Nephron progenitor cell (in vitro differentiated cells): ENCODE measurements at places on chromosomes 1 and 21.

DNA sequence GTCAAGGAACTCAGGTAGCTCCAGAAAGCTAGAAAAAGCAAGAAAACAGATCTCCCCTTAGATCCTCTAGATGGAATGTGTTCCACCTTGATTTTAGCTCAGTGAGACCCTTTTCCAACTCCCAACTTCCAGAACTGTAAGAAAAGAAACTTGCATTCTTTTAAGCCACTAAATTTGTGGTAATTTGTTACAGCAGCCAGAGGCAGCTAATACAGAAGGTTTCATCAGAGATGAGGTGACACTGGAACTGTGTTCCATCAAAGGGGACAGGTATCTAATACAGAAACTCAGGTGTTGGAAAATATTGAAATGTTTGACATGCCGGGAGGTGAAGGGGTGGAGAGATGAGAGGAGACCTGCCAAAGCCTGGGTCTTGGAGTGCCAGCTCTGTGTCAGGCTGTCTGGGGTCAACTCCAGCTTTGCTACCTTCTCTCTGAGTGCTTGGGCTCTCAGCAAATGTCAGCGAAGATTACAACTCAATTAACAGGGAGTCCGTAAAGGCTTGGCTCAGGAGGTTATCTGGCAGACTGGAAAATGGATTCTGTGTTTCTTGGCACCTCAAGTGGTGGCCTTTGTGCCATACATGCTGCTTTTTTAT, 71.3 kb downstream of the PLPP3 start:
- DNase-seq = no peak

DNA sequence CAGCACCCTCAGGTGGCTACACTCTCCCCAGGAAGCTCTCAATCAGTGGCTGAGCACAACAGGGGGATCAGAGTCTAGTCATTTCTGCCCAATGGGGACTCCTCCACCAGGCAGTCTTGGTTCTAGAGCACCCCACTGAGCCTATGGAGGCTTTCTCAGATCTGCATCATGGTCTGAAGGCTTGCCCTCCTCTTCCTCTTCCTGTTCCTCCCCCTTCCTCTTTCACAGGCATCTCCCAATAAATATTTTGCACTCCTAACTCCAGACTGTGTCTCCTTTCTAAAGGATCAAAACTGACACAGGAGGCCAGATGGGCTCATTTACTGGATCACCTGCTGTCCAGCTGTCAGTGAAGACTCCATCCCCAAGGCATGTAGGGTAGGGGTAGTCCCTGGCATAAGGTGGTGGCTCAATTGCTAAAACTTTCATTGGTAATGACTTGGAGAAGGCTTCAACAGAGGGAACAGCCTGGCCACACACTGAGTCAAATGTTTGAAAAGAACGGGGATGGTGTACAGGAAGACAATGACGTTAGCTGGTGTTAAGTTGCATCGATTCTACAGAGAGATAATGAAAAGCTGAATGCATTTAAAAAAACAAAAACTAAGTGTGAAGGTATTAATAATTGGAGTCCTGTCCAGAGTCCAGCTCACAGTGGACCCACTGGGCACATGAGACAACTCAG, 84.2 kb upstream of the SLC2A1 start:
- no peak for DNase-seq

GRCh38 chr1:71829346-71829745, 453.0 kb downstream of the NEGR1 start:
- no peak for DNase-seq

GRCh38 chr1:156796340-156797097, 20.1 kb downstream of the SH2D2A start:
- DNase-seq = no peak
